ENCODE measurements at places on chromosomes 5 and 9. TPM values are rescaled to one million over a fixed set of nuclear protein-coding genes. Genes with fewer than 3 reads are reported as not detected.

Gene PPP3R2
- total RNA-seq = not detected

Gene PROB1
- 0.32 TPM for total RNA-seq

- H3K4me1 ChIP-seq = no peaks in the 10 kb centered on the region
- no peaks in the 10 kb centered on the region for H3K36me3 ChIP-seq
- H3K4me3 ChIP-seq = no peak overlapping the region
- H3K27ac ChIP-seq = no peak overlapping the region
Observed at GRCh38 chr5:56791396-56791795, 24.0 kb upstream of the MAP3K1 start.

- no peaks in the 10 kb centered on the region for H3K27me3 ChIP-seq
- H3K4me3 ChIP-seq = no peak overlapping the region
- no peaks in the 10 kb centered on the region for H3K4me1 ChIP-seq
- DNase-seq = no peak
Observed at GRCh38 chr5:14263699-14264098, 120.6 kb downstream of the TRIO start.

GRCh38 chr5:15774632-15775031 lies 274.7 kb downstream of the FBXL7 start:
- H3K4me1 ChIP-seq = no peaks in the 10 kb centered on the region
- no peaks in the 10 kb centered on the region for H3K27me3 ChIP-seq
- no peak for DNase-seq
- no peak overlapping the region for H3K27ac ChIP-seq
- no peaks in the 10 kb centered on the region for H3K36me3 ChIP-seq

DNA sequence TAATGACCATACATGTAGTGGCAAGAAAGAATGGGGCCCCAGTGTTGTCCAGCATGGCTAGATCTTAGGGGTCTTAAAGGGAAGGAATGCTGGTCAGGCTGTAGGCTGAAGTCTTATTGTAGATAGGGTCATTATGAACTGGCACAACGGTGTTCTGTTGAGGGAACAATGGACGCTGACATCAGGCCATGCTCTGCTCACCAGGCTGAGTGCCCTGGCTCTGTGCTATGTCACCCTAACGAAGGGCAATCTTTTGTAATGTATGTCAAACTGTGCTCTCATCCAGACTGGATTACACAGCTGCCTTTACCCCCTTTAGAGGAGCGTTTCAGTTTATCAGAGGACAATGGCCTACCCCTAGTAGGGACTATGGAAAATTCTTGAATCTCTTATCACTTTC lies 14.6 kb upstream of the ZNF608 start:
- H3K27me3 ChIP-seq = no peaks in the 10 kb centered on the region
- H3K36me3 ChIP-seq = no peaks in the 10 kb centered on the region
- no peak overlapping the region for H3K27ac ChIP-seq
- H3K4me3 ChIP-seq = no peak overlapping the region

Gene TIMD4
- total RNA-seq = 0.88 TPM

Gene NUDT12
- total RNA-seq = 11.8 TPM

DNA sequence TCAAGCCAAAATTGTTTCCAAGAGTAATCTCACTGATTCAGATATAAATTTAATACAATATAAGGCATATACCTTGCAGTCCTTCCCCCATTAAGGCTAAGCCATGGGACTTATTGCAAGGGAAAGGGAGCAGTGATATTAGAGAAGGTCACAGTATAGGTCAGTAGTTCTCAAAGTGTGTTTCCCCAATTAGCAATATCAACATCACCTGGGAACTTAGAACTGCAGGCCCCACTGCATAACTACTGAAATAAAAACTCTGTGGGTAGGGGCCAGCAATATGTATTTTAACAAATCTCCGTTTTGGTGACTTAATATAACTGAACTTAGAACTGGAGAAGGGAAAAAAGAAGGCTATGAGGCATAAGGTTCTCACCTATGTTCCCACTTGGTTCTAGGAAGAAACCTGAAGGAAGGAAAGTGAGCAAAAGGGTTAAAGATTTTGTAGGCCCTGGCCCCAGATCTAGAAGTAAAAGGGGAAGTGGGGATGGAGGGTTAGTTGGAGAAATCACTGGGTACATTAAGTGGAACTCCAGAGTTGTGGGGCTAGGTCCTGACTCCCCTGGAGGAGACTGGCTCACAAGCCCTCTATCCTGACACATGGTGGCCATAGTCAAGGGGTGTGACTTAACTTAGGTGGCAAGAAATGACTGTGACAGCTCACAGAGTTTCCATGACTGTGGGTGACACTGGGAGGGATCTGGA lies 40.7 kb downstream of the WDR36 start:
- no peaks in the 10 kb centered on the region for H3K27me3 ChIP-seq
- no peak overlapping the region for H3K4me3 ChIP-seq
- H3K4me1 ChIP-seq = no peaks in the 10 kb centered on the region
- H3K36me3 ChIP-seq = no peaks in the 10 kb centered on the region
- no peak for DNase-seq

GRCh38 chr5:91125916-91126315 lies 257.2 kb downstream of the ARRDC3 start:
- no peak for DNase-seq
- peaks cover 4% of the 10 kb centered on the region for H3K4me1 ChIP-seq
- H3K27me3 ChIP-seq = no peaks in the 10 kb centered on the region
- H3K4me3 ChIP-seq = no peak overlapping the region
- no peaks in the 10 kb centered on the region for H3K36me3 ChIP-seq

DNA sequence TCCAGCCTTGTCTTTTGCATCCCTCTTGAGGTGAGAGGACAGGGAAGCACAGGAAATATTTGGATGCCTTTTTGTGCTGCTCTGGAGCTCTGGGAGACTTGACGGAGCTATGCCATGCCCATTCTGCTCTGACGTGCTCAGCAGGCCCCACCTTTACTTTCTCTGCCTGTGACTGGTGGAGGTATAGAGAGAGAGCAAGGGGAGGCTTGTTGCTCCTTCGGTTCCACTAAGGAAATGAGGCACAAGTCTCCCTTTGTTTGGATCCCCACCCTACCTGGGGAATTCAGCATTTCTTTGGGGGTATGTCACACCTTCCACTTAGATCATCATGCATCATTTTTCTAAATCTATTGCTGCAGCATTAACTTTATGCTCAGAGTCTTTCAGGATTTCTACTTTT lies 121.8 kb upstream of the CNTLN start:
- H3K27ac ChIP-seq = no peak overlapping the region
- no peak for DNase-seq
- H3K36me3 ChIP-seq = no peaks in the 10 kb centered on the region
- no peak overlapping the region for H3K4me3 ChIP-seq
- H3K4me1 ChIP-seq = no peaks in the 10 kb centered on the region

Gene KIAA1191
- total RNA-seq = 90.7 TPM

DNA sequence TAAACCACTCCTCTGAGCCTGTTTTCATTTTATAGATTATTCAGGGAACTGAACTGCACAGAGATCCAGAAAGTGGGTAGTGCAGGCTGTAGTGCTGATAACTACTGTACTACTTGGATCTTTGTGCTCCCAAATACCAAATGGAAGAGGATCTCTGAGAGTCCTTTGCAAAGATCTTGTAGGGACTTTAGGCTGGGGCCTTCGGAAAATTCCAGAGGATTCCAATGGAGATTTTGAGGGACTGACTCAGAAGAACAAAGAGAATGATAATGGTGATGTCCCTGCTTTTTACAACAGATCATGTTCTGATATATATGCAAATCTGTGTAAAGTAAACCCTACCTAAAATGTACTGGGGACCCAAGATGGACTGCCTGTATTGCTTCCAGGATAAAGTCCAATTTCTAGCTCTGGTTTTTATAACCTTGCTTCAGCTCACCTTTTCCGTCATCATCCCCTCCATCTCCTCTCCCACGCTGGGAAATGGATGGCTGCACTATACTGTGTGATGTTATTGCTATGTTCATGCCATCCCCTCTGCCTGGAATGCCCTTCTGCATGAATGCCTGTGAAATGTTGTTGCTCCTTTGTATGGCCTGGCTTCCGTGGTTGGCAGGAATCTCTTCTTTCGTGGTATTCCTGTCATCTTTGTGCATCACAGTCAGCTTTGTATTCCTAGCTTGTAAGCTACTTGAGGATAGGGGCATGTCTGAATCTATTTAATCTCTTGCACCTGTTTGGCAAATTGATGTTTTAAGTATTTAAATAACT lies 9.7 kb upstream of the PSMD5 start:
- H3K27ac ChIP-seq = no peak overlapping the region
- H3K36me3 ChIP-seq = no peaks in the 10 kb centered on the region
- no peak overlapping the region for H3K4me3 ChIP-seq
- DNase-seq = no peak
- H3K4me1 ChIP-seq = no peaks in the 10 kb centered on the region

Gene FOXI1
- total RNA-seq = 1.3 TPM

Gene TAF11L10
- not detected for total RNA-seq

Gene FAM78A
- 3.7 TPM for total RNA-seq

Gene STPG3
- not detected for total RNA-seq

GRCh38 chr5:110807169-110807568 lies 68.4 kb downstream of the SLC25A46 start:
- no peak overlapping the region for H3K27ac ChIP-seq
- H3K27me3 ChIP-seq = no peaks in the 10 kb centered on the region
- DNase-seq = no peak

Gene PLPPR1
- total RNA-seq = 0.66 TPM

DNA sequence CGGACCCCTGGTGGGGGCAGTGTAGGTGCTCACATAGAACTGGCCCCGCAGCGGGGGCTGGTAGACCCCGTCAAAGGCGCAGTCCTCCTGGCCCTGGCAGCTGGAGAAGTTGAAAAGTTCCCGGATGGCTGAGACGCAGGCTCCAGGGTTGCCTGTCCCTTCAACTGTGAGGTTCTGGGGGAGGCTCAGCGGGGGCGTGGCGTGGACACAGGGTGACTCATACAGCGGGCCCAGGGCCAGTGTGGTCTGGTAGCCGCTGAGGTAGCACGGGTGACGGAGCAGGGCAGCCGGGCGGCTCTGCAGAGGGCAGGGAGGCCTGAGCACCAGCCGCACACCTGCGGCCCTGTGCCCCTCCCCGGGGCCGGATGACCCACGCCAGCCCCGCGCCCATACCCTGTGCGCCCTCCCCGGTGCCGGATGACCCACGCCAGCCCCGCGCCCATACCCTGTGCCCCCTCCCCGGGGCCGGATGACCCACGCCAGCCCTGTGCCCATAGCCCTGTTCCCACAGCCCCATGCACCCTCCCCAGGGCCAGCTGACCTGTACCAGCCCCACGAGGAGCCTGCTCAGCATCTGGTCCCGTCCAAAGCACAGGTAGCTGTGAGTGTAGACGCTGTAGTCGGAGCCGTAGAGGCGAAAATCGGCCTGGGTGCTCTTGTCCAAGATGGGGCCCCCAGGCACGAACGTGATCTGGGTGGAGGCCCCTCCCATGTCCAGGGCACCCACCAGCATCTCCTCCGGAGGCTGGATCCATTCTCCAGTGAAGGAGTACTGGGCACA lies 5.0 kb downstream of the ENTPD8 start:
- DNase-seq = peak; percentile 90
- peak overlapping the region; percentile 88 for H3K27ac ChIP-seq
- H3K4me3 ChIP-seq = no peak overlapping the region
- H3K27me3 ChIP-seq = no peaks in the 10 kb centered on the region
- peaks cover 12% of the 10 kb centered on the region for H3K4me1 ChIP-seq
- H3K36me3 ChIP-seq = no peaks in the 10 kb centered on the region

DNA sequence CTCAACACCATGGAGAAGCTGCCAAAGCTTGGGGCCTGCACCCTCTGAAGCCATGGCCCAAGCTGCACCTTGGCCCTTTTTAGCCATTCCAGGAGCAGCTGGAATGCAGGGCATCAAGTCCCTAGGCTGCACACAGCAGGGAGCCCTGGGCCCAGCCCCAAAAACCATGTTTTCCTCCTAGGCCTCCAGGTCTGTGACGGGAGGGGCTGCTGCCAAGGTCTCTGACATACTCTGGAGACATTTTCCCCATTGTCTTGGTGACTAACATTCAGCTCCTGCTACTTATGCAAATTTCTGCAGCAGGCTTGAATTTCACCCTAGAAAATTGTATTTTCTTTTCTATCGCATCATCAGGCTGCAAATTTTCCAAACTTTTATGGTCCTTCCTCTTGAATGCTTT lies 64.6 kb downstream of the ELOVL7 start:
- no peaks in the 10 kb centered on the region for H3K4me1 ChIP-seq
- DNase-seq = no peak
- no peak overlapping the region for H3K4me3 ChIP-seq
- H3K27me3 ChIP-seq = no peaks in the 10 kb centered on the region

DNA sequence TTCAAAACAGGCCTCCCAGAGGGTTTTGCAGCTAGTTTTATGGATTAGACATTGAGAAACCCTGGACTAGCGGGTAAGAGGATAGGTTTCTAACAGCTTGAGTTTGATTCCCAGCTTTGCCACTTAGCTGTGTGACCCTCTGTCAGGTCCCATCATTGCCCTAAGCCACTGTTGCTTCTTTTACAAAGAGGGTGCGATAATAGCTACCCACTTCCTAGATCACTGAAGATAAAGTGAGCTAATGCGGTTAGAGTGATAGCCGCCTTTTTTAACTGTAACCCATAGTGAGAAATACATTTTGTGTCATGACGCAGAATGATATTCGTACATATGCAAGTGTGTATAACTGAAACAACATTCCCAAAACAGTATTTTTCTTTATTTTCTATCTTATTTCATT lies 40.3 kb downstream of the CSF1R start:
- no peak overlapping the region for H3K4me3 ChIP-seq
- no peak for DNase-seq
- H3K27me3 ChIP-seq = no peaks in the 10 kb centered on the region
- no peaks in the 10 kb centered on the region for H3K4me1 ChIP-seq
- H3K36me3 ChIP-seq = peaks cover 24% of the 10 kb centered on the region
- no peak overlapping the region for H3K27ac ChIP-seq

Gene PLPP7
- total RNA-seq = 5.0 TPM

DNA sequence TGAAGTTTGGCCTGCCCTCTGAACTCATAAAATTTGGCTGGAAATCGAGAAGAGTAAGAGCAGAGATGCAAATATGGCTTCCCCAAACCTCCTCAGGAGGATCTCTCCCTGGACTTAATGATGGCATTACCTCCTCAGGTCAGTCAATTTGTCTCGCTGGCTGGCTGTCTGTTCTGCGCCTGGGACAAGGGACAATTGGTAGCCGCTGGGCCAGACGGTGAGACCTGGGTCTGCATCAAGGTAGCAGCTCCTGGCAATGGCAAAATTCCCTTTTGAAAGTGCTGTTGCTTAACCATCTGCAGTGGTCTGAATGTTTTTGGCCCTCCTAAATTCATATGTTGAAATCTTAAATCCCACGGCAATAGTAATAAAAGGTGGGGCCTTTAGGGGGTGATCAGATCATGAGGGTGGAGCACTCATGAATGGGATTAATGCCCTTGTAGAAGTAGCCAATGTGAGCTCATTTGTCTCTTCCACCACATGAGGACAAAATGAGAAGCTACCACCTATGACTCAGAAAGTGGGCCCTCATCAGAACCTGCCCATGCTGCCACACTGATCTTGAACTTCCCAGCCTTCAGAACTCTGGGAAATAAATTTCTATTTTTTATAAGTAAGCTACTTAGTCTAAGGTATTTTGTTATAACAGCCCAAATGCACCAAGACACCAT lies 439.3 kb upstream of the KLF4 start:
- no peak overlapping the region for H3K4me3 ChIP-seq
- H3K27ac ChIP-seq = no peak overlapping the region
- H3K4me1 ChIP-seq = no peaks in the 10 kb centered on the region
- H3K36me3 ChIP-seq = no peaks in the 10 kb centered on the region
- no peak for DNase-seq
- no peaks in the 10 kb centered on the region for H3K27me3 ChIP-seq

All from breast epithelium (tissue), 4 donors.